ENCODE measurements at places on chromosomes 1 and 21. TPM values are rescaled to one million over a fixed set of nuclear protein-coding genes. Genes with fewer than 3 reads are reported as not detected.

Gene CADM3
- total RNA-seq = 15.5 TPM

Gene FMN2
- 0.27 TPM for total RNA-seq

DNA sequence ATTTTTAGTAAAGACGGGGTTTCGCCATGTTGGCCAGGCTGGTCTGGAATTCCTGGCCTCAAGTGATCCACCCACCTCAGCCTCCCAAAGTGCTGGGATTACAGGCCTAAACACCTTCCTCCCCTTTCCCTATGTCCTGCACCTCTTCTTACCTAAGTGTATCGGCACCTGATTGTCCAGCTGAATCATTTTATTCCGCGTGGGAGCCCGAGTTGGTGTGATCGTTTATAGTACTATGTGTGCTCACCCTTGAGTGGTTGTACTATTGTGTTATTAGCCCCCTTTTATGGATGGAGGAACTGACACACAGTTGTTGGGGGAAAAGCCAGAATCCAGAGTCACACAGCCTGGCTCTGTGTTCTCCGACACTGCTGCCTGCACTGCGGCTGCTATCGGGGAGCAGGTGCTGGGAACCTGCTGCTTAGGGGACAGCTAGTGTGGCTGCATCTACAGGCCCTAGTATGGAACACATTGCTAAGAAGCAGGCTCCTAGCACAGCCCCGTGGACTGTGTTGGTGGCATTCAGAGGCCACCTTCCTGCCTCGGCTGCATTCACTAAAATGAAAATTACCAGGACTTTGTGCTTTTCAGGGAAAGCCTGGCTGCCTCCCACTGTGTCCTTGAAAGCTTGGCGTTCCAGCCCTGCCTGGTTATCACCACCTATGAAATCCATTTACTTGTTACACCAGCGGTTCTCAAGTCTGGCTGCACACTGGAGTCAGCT, 21.6 kb downstream of the ENO1 start:
- no peak for ATAC-seq

Gene NCF2
- 3.7 TPM for total RNA-seq

Gene LCE2C
- not detected for total RNA-seq

GRCh38 chr1:30378991-30379581, 344.3 kb downstream of the MATN1 start:
- ATAC-seq = no peak

Gene ADORA3
- 5.2 TPM for total RNA-seq

DNA sequence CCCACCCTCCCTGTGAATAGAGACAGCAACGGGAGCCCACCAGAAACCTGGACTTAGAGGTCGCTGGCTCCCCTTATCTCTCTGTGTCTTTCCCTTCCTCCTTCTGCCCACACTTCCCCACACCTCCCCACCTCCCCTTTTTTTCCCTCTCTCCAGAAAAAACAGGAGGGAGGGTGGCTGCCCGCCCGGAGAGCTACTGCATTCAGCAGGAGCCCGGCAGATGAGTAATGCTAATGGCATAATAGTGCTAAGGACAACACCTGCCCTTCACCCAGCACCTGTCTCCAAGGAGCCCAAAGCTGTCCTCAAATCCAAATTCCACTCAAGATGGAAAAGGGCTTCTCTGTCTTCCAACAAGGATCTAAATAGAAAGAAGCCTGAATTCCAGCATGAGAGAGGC, 11.4 kb upstream of the PRELP start:
- ATAC-seq = peak; percentile 32

- no peak for ATAC-seq
Observed at GRCh38 chr1:64967381-64967780, 1.0 kb upstream of the JAK1 start.

Gene FAM72D
- total RNA-seq = not detected

Gene OR10Z1
- not detected for total RNA-seq

Gene WNT9A
- total RNA-seq = 14.0 TPM

Gene OR2M3
- not detected for total RNA-seq

Gene PPP1R15B
- total RNA-seq = 49.3 TPM

DNA sequence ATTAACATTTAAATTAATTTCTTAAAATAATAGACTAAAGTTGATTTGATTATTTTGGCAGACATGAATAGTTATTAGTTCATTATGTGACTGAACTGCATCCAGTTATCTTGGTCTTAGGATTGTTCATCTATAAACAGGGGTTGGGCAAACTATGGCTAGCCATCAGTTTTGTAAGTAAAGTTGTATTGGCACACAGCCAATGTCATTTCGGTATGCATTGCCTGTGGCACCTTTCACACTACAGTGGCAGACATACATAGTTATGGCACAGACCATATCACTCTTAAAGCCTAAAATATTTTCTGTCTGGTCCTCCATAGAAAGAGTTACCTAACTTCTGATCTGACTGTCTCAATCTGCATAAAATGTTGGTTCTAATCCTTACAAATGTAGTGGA, 27.2 kb downstream of the ADGRL2 start:
- ATAC-seq = no peak

Gene MEGF6
- 11.7 TPM for total RNA-seq

GRCh38 chr1:185914089-185914488, 179.9 kb downstream of the HMCN1 start:
- ATAC-seq = no peak

DNA sequence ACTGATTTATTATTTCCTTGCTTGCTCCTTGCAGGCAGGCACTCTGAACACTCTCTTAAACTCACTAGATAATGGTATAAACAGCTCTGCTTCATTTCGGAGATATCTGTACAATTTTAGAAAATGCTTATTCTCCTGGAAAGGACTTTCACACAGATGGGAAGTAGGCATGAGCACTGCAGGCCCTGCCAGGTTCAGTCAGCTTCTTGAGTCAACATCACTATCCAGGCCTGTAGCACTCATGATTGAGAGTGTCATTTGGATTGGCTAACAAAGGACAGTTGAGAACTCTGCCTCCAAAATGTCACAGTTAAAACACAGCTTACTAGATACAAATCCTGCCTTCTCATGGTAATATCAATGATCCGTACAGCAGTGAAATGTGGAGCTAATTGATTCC, 181.9 kb downstream of the CYYR1 start:
- no peak for ATAC-seq

Gene SLC27A3
- total RNA-seq = 23.5 TPM

DNA sequence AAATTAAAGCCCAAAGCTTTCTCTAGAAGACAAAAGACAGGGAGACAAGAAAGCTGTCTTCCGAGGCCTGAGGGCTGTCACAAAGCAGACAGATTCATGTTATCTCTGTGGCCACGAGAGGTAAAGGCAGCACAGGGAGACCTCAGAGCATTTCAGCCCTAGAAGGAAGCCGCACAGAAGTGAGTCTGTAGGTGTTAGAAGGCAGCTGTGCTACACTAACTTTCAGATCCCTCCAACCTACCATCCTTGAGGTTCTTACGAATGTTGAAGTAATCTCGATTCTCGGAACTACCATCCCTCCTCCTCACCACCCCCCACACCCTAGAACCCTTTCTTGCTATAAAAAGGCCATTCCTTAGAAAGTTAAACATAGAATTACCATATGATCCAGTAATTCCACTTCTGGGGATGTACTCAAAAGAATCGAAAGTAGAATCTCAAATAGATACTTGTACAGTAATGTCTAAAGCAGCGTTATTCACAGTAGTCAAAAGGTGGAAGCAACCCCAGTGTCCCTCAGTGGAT, 21.5 kb upstream of the LYST start:
- no peak for ATAC-seq

- no peak for ATAC-seq
Observed at GRCh38 chr1:162916407-162916806, 55.4 kb upstream of the CCDC190 start.

GRCh38 chr1:112935461-112936111, 20.4 kb downstream of the SLC16A1 start:
- peak; percentile 43 for ATAC-seq

DNA sequence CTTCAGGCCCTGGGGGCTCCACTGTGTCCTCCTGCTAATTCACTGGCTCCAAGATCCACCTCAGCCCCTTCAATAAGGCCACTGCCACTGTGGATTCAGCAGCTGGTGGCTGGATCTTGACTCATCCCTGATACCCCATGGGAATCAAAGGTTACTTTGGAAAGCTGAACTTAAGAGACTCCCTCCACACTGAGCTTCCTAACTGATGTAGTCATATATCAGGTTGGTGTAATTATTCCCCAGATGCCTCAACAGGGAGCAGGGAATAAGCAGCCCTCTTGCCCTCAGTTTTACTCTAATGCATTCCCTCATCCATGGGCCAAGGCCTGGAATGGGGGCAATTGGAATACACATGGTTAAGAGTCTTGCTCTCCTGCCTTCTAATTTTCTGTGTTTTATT, 164.6 kb downstream of the FASLG start:
- peak; percentile 25 for ATAC-seq

DNA sequence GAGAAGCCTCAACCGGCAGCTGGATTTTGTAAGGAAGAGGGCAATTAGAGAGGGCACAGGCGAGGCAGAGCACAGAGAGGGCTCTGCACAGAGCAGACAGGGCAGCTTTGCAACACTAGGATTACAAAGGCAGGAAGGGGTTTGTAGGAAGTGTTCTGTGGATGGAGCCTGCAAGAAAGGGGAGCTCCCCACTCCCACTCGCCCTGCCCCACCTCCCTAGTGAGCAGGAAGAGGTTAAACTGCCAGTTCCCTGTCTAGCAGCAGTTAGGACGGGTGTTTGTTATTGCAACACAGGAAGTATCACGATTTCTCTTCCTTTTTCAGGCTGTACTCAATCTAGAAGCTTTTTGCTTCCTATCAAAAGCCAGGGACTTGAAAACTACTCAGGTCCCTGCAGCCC, 63.3 kb upstream of the LRRC8D start:
- ATAC-seq = peak; percentile 50

GRCh38 chr1:64082459-64082858, 121.0 kb upstream of the UBE2U start:
- no peak for ATAC-seq

DNA sequence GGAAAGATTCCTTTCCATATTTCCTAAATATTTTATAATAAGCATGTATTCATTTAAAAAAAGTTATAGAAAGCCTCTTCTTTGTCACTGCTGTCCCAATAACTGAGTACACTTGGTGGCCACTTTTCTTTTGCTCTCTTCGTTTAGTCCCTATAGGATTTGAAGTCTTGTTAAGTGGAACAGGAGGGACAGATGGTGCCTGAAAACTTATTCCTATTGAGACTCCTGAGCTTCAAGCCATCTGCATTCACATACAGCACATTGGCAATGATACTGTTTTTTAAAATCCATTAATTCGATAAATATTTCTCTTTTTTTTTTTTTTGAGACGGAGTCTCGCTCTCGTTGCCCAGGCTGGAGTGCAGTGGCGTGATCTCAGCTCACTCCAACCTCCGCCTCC, 2.0 kb upstream of the ZBTB40 start:
- no peak for ATAC-seq

Gene SH3BGRL3
- 47.9 TPM for total RNA-seq

DNA sequence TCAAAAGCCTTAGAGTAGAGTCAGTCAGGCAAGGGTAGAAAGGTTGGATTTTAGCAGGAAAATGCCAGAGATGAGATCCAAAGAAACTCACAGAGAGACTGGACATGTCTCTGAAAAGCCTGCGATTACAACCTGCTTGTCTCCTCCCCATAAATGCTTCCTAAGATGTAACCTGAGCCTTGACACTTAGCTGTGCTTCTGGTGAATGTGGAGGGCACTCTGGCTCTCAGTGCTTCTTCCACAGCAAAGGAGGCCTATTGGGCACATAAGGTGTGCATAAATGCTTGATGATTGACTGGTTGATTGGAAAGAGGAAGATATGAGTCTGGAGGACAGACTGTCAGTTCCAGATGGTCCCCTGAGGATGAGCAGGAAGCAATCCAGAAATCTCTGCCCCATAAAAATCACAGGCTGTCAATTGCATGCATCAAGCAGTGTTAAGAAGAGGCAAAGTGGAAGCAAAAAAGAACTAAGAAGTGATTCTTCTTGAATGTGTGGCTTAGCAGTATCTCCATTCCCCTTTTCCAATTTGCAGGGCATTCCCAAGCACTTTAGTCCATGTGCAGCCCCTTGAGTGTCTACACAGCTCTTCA, 236.2 kb upstream of the RRP15 start:
- ATAC-seq = no peak

Gene CNIH3
- total RNA-seq = 1.9 TPM

GRCh38 chr21:36690628-36691554, 8.0 kb upstream of the SIM2 start:
- ATAC-seq = no peak

GRCh38 chr1:6922096-6922931, 137.1 kb downstream of the CAMTA1 start:
- peak; percentile 76 for ATAC-seq

DNA sequence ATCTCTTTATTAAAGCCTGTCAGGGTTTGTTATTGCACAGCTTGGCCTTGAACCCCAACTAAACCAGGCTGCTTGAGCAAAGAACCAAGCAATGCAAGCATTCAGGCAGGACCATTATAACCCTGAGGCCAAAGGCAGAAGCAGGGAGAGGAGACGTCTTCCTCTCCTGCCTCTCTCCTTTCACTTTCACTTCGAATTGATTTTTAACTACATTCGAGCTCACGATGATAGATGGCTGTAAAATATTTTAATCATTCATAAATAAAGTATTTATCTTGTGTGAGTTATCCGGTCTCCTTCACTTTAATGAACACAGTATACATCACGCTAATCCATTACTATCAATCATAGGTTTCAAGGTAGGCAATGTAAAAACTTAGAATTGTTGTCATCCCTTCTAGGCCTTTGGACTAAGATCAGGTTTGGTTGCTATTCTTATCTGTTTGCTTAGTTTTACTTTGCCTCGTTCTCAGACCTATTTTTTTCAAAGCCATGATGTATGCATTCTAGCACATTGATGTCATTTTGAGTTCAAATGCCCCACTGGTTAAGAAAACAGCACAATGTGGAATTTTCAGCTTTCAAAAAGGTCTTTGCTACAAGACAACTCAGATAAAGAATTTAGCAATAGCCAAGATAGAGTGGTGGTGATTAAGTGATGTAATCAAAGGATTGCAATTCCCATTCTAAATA, 480.2 kb upstream of the RUNX1 start:
- no peak for ATAC-seq

GRCh38 chr1:81008293-81008692, 792.4 kb upstream of the ADGRL2 start:
- no peak for ATAC-seq

Gene PYHIN1
- 2.0 TPM for total RNA-seq

Gene RAB4A
- 118 TPM for total RNA-seq

Gene FCAMR
- total RNA-seq = not detected

GRCh38 chr1:67834246-67834877, 1.1 kb upstream of the GNG12 start:
- no peak for ATAC-seq

DNA sequence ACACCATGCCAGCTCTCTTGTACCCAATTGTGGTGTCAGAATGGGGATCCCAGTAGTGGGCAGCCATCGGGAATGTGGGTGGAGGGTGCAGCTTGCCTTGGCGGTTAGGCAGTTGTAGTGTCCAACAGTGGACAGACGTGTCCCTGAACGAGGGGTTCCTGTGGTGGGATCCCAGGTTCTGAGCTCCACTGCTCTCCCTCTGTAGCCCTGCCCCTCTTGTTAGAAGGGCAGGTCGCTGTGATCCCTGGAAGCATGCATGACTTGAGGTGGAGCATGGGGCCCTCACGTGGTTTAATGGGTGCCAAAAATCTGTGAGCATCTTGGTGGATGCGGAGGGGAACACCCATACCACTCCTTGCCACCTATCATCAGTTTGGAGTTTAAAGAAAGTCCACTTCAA, 4.3 kb downstream of the GALNT2 start:
- no peak for ATAC-seq

Data from gastroesophageal sphincter (tissue), 4 donors.